ENCODE measurements at places on chromosomes 13 and 19.

- DNase-seq: no peak
Measured at GRCh38 chr19:37304190-37304883, 66.6 kb upstream of the ZNF527 start.

GRCh38 chr19:47707135-47707925 is 5.9 kb upstream of the EHD2 start:
- DNase-seq: peak; percentile 47

GRCh38 chr19:33963514-33963913 is 166.8 kb downstream of the KCTD15 start:
- no peak for DNase-seq

GRCh38 chr13:90696254-90696653 is 651.2 kb upstream of the MIR17HG start:
- DNase-seq: no peak

GRCh38 chr13:104098421-104098820 is 1032.2 kb upstream of the SLC10A2 start:
- no peak for DNase-seq

DNA sequence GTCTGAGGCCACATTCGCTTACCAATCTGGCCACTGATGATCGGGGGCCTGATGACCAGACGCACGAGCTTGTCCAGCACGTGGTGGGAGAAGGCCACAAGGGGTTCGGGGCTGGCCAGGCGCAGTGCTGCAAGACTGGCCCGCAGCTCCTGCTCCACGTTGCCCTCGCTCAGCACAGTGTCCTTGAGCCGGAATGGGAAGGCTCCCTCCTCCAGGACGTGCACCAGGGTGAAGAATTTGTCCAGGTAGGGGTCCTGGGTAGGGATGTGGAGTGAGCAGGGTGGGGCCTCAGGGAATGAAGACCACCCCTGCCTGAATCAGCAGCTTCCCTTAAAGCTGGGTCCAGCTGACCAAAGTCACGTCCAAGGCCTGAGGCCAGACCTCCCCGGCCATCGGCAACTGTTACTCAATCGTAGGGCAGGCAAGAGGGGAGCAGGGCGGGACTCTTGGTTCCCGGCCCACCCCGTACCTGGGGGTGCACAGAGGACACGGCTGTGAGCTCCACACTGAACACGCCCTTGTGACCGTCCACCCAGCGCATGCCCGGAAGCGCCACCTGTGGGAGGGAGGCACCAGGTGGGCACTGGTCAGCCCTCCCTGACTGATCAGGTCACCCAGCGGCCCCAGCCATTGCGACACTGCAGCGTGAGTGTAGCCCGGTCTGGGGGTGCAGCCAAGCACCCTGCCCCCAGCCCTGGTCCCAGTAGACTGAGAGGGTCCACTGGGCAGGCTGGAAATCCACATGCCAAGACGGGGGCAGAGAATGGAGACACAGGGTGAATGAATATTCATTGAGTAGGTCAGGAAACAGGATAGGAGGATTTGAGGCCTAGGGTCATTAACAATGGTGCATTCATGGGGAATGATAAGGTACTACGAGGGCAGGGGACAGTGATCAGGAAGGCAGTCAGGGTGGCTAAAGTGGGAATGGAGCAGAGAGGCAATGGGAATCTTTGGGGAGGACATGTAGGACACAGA is 2.8 kb upstream of the ANGPTL8 start:
- DNase-seq: no peak

- no peak for DNase-seq
Measured at GRCh38 chr13:110879482-110879881, 35.4 kb downstream of the ANKRD10 start.

DNA sequence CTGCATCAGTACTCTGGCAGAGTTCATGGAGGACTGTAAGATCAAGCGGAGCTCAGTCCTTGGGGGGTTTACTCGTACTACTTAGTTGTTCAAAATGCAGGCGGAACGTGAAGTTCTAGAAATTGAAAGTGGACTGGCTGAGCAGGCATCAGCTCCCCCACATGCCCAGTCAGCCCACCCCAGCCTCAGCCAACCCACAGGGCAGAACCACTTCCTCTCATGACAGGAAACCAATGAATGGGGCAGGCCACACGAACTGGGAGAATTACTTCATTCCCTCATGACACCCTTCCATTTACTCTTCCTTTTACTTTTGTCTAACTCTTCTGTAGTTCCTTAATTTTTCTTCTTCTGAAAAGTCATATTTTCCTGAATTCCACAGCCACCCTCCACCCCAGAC is 71.9 kb downstream of the FLT1 start:
- no peak for DNase-seq

DNA sequence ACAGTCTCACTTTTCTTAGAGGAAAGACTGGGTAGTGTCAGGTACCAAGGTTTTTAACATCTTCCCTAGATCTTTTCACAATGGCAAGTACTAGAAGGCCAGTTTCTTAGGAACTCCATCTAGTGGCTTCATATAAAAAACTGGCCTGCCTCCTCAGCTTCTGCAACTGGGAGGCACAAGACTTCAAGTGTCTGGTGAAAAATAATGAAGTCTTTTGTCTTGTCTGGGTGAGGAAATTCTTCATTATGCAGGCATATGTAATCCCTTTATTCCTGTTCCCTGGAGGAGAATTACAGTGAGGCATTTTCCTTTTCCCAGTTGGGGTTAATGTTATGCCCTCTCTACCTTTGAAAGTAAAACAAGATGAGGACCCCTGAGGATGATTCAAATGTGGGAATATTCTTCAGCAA is 300.5 kb downstream of the NALCN start:
- no peak for DNase-seq

DNA sequence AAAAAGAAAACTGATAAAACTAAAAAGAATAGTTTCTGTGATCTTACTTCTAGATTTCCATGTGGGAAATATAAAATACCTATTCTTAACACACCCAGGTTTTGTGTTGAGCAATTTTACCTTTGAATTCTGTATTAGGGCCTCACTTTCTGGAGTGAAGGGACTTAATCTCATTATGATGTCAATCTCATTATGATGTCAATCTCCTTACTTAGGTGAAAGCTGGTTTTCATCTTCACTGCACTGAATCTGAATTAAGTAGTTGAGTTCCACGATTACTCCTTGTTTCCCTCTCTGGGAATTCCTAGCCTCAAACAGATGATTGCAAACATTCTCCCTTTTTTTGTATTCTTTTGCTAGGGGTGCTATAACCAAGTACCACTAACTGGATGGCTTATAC is 1367.2 kb downstream of the EFNB2 start:
- DNase-seq: no peak

- no peak for DNase-seq
Measured at GRCh38 chr13:109314101-109314500, 472.3 kb downstream of the IRS2 start.

- no peak for DNase-seq
Measured at GRCh38 chr19:18924684-18925213, 5.2 kb downstream of the DDX49 start.

DNA sequence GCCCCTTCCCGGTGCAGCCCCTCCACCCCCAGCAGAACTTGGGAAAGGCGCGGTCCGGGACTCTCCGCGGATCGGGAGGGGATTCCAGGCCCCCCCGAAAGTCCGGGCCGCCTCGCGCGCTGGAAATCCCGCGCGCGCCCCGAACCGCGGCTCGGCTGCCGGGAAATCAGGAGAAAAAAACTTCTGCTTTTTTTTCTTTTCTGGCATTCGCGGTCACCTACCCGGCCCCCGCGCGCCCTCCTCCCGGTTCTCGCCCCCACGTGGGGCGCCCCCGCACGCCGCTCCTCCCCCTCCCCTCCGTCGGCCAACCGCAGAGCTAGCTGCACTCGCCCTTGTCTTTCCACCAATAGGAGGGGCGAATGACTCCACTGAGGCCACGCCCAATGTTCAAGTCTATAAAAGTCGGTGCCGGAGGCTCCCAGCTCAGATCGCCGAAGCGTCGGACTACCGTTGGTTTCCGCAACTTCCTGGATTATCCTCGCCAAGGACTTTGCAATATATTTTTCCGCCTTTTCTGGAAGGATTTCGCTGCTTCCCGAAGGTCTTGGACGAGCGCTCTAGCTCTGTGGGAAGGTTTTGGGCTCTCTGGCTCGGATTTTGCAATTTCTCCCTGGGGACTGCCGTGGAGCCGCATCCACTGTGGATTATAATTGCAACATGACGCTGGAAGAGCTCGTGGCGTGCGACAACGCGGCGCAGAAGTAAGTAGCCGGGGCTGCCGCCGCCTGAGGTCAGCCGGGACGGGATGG is at the start of gene GADD45B:
Gene GADD45B, plus strand, starts transcription at position 426 of the 749 bp plus-strand sequence. Its CDS starts 232 bp downstream, at position 658.
- DNase-seq: peak; percentile 90

DNA sequence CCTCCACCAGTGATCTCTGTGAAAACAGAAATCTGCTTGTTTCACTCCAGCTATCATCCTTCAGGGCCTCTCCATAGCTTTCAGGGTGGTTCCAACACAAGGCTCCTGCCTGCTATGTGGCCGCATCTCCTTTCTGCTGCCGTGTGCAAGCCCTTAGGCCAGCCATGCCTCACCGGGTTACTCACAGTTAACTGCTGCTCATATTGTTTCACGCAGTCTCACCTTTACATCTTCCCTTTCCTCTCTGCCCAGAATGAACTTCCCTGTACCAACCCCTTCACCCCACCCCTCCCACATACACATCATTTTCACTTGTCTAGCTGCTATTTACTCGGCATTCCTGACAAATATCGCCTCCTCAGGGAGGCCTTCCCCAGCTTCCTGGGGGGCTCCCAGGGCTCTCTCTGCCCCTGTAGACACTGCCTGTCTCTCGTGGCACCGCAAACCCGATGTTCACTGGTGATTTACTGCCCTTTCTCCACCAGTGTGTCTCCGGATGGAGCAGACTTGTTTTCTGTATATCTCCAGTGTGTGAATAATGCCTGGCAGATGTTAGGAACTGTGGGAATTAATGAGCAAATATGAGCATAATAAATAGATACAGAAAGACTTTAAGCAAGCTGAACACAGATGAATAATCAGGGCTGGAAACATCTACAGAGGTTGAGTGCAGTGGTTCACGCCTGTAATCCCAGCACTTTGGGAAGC is 39.3 kb upstream of the GPR183 start:
- no peak for DNase-seq

- no peak for DNase-seq
Measured at GRCh38 chr13:21567714-21568113, 36.3 kb downstream of the MICU2 start.

- DNase-seq: no peak
Measured at GRCh38 chr19:32350987-32351348, 5.6 kb downstream of the ZNF507 start.

DNA sequence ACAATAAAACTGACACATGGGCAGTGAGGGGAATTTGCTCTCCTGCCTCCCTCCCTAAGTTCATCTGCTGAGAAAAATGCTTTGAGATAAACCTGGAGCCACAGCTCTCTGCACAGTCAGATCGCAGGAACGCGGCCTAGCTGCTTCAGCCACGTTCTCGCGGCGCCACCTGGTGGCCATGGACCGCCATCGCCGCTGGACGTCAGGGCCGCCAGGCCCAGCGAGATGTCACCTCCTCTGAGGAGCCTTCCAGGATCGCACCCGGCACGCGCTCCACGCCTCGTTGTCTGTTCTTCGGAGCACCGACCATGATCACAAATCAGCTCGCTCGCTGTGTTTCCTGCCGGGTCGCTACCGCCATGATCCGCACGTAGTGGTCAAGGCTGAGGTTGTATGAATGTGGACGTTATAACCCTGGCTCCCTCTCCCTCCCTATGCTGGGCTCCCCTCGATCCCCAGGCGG is 20.6 kb upstream of the USP29 start:
- no peak for DNase-seq

Data from DMS 273 treated with DMSO at 0.1 percent for 48 hours (cell line).